CD4-positive, alpha-beta memory T cell (primary cell): ENCODE measurements at places on chromosomes 4 and X. TPM values are rescaled to one million over a fixed set of nuclear protein-coding genes. Genes with fewer than 3 reads are reported as not detected.

The CTSO gene
- total RNA-seq, result 12.9 TPM

DNA sequence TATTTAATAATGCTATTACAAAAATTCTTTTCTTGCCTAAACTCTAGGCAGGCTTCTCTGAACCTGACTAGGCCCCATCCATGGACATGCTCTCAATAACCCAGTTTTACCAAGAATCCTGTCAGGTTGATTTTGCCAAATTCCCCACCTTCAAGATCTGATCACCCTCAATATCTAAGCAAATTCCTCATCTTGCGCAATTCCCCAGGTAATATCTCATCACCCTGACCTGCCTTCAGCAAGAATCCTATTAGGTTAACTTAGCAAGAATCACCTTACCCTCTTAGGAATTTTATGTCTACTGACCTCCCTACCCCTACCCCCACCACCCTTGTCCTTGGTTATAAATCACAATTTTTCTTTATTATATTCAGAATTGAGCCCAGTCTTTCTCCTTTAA, 579.1 kb downstream of the C4orf33 start:
- DNase-seq, result no peak
- no peaks in the 10 kb centered on the region for H3K36me3 ChIP-seq
- H3K27ac ChIP-seq, result no peak overlapping the region
- no peaks in the 10 kb centered on the region for H3K27me3 ChIP-seq

GRCh38 chr4:175927121-175927520, 115.1 kb upstream of the GPM6A start:
- H3K4me3 ChIP-seq, result no peak overlapping the region
- no peak for DNase-seq
- no peak overlapping the region for H3K27ac ChIP-seq
- no peaks in the 10 kb centered on the region for H3K27me3 ChIP-seq
- H3K36me3 ChIP-seq, result no peaks in the 10 kb centered on the region
- H3K4me1 ChIP-seq, result no peaks in the 10 kb centered on the region

DNA sequence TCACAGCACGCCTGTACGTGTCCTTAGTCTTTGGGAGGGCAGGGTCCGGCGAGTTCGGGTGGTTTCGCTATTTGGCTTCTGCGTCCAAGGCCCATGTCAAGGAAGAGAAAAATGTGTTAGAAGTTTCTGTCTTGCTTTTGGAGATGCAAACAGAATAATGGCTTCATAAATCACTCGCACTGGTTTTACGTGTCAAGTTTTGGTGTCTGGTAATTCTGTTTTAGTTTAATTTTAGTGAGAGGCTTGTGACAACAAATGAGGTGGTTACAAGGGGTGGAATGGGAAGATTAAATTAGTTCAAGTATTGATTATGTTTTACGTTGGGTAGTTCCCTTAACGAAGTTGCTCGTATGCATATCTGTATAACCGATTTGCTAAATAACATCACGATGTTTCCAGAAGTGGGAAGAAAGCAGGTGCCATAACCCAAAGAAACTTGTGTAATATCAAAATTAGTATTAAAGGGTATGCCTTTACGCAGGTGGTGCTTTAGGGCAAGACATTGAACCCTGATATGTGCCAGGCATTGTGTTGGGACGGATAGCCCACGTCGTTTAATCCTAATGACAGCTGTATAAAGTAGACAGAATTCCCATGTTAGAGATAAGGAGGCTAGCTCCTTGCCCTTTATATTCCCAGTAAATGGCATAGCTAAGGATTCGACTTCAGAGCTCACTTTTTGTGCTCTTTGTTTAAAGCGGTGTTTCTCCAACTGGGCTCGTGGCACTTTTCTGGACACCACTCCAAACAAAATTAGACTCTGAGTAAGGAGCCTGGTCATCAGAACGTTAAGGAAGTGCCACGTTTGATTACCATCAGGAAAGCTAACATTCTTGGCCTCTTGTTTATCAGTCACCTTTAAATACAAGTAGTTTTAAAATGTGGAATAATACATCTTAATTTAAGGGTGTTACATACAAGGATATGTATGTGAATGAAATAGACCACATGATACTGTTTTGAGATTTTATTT, 843 bp downstream of the RPL34 start:
- H3K4me3 ChIP-seq, result peak overlapping the region; percentile 66
- peak overlapping the region; percentile 79 for H3K27ac ChIP-seq
- no peak for DNase-seq

DNA sequence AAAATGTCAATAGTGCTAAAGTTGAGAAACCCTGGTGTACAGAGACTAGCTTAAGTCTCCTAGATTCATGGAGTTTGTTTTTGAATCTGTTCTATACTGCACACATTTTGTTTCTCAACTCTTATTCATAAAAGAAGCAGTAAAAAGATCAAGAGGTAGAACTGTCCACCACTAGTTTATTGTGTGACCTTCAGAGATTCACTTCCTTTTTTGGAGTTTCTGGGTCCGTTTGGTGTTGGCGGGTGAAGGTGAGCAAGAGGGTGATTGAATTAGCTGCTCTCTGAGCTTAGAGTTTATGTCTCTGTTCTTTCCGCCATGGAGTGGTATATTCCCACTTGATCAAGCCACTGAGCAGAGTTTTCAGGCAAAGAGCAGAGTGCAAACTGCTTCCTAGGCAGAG, 21.4 kb upstream of the PLAC1 start:
- no peak overlapping the region for H3K27ac ChIP-seq
- H3K4me3 ChIP-seq, result no peak overlapping the region
- no peaks in the 10 kb centered on the region for H3K4me1 ChIP-seq
- DNase-seq, result no peak
- H3K27me3 ChIP-seq, result no peaks in the 10 kb centered on the region

DNA sequence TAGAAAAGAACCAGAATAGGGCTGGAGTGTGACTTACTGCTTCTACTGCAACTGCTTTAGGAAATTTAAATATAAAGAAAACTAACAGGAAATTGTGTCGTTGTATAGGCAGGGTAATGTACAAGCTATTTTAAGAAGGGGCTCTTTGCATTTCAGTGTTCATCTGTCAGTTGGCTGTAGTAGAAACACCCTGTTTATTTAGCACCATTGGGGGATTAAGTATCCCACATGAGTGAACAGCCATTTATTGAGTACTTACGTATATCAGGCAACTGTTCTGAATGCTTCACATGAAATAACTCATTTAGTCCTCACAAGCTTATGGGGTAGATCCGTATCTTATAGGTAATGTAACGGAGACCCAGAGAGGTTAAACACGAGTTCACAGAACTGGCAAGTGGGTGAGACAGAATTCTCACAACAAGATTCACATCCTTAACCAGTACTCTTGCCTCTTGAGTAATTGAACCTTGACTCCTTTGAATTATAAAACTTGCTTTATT, 23.9 kb downstream of the STIM2 start:
- H3K27me3 ChIP-seq, result no peaks in the 10 kb centered on the region
- peaks cover 85% of the 10 kb centered on the region for H3K4me1 ChIP-seq
- H3K4me3 ChIP-seq, result peak overlapping the region; percentile 2
- H3K36me3 ChIP-seq, result no peaks in the 10 kb centered on the region

The ATP1B4 gene
- total RNA-seq, result not detected

- H3K27me3 ChIP-seq, result no peaks in the 10 kb centered on the region
- no peak for DNase-seq
- H3K27ac ChIP-seq, result no peak overlapping the region
Observed at GRCh38 chrX:43878906-43879526, 3.2 kb downstream of the MAOB start.

- DNase-seq, result no peak
- no peak overlapping the region for H3K4me3 ChIP-seq
- no peaks in the 10 kb centered on the region for H3K36me3 ChIP-seq
- no peaks in the 10 kb centered on the region for H3K27me3 ChIP-seq
- no peaks in the 10 kb centered on the region for H3K4me1 ChIP-seq
- H3K27ac ChIP-seq, result no peak overlapping the region
Observed at GRCh38 chr4:7171191-7171900, 21.0 kb upstream of the SORCS2 start.

- H3K4me3 ChIP-seq, result no peak overlapping the region
- H3K27me3 ChIP-seq, result no peaks in the 10 kb centered on the region
- no peaks in the 10 kb centered on the region for H3K36me3 ChIP-seq
- peaks cover 10% of the 10 kb centered on the region for H3K4me1 ChIP-seq
Observed at GRCh38 chrX:129808158-129808828, 28.5 kb downstream of the SASH3 start.

GRCh38 chrX:5971300-5971699, 257.4 kb downstream of the NLGN4X start:
- no peak overlapping the region for H3K27ac ChIP-seq
- no peaks in the 10 kb centered on the region for H3K27me3 ChIP-seq
- no peak for DNase-seq
- no peaks in the 10 kb centered on the region for H3K36me3 ChIP-seq
- no peaks in the 10 kb centered on the region for H3K4me1 ChIP-seq
- no peak overlapping the region for H3K4me3 ChIP-seq

The BMP3 gene
- not detected for total RNA-seq

- no peaks in the 10 kb centered on the region for H3K27me3 ChIP-seq
- no peak for DNase-seq
- no peak overlapping the region for H3K27ac ChIP-seq
Observed at GRCh38 chrX:3191796-3192195, 150.5 kb downstream of the ARSF start.

The HMGB3 gene
- total RNA-seq, result 1.7 TPM

DNA sequence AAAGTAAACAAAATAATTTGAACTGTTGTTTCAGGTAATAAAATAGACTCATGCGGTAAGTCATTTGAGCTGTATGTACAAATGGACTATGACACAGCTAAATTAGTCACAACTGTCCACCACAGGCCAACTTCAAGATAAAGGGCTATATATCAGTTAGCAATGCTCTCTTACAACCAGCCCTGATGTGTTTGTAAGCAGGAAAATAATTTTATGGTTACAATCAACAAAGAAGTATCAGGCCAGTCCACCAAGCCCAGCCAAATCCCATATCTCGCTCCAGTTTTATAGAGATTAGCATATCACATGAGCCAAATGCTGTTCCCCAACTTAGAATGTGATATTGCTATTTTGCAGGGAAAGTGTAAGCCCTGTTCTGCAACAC, 511 bp upstream of the DUSP21 start:
- H3K27me3 ChIP-seq, result no peaks in the 10 kb centered on the region
- H3K4me1 ChIP-seq, result no peaks in the 10 kb centered on the region
- no peaks in the 10 kb centered on the region for H3K36me3 ChIP-seq
- DNase-seq, result no peak
- H3K4me3 ChIP-seq, result no peak overlapping the region
- H3K27ac ChIP-seq, result no peak overlapping the region

The F9 gene
- not detected for total RNA-seq

DNA sequence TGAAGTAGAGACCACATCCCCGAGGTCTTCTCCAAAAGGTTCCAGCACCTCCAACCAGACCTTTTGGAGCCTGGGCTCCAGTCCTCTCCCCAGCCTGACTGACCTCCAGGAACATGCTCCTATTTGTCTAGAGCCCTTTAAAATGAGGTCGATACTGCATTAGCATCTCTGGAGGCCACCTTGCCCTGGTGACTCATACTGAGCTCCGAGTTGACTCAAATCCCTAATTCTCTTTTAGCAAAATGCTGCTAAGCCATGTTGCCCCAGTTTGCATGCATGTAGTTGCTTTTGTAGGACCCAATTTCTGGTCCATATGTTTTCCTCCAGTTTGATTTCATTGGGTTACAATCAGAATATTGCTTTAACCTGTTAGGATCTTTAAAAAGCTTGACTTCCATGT, 43.5 kb upstream of the CITED1 start:
- H3K27me3 ChIP-seq, result no peaks in the 10 kb centered on the region
- H3K4me3 ChIP-seq, result no peak overlapping the region
- H3K27ac ChIP-seq, result no peak overlapping the region
- H3K36me3 ChIP-seq, result no peaks in the 10 kb centered on the region

The MAGEA6 gene
- not detected for total RNA-seq

GRCh38 chrX:57929373-57929772, 19.1 kb upstream of the ZXDA start:
- no peaks in the 10 kb centered on the region for H3K4me1 ChIP-seq
- no peak for DNase-seq
- H3K4me3 ChIP-seq, result no peak overlapping the region
- no peak overlapping the region for H3K27ac ChIP-seq
- no peaks in the 10 kb centered on the region for H3K36me3 ChIP-seq
- H3K27me3 ChIP-seq, result no peaks in the 10 kb centered on the region

The TEX13B gene
- total RNA-seq, result not detected

GRCh38 chr4:41146716-41147506, 67.4 kb downstream of the APBB2 start:
- no peaks in the 10 kb centered on the region for H3K36me3 ChIP-seq
- H3K27ac ChIP-seq, result no peak overlapping the region
- H3K27me3 ChIP-seq, result no peaks in the 10 kb centered on the region
- no peak overlapping the region for H3K4me3 ChIP-seq
